B cell (primary cell): ENCODE measurements at places on chromosomes 13 and 19.

DNA sequence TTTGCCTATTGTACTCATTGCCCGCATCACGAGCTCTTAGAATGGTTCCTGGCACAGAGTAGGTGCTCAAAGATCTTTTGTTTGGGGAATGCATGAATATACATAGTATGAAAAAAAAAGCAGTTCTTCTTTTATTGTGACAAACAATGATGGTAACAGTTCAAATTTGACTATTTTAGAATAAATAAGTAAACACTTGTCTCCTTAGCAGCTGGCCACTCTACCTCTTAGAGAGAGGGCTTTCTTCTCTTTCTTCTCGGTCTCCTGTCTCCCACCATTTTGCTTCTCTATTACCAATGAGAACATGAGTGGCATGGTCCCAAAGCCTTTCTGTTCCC is 639 bp upstream of the SLAIN1 start:
- peak overlapping the region; percentile 84 for H3K27ac ChIP-seq
- H3K27me3 ChIP-seq: no peaks in the 10 kb centered on the region
- H3K4me1 ChIP-seq: peaks cover 16% of the 10 kb centered on the region
- H3K36me3 ChIP-seq: no peaks in the 10 kb centered on the region

DNA sequence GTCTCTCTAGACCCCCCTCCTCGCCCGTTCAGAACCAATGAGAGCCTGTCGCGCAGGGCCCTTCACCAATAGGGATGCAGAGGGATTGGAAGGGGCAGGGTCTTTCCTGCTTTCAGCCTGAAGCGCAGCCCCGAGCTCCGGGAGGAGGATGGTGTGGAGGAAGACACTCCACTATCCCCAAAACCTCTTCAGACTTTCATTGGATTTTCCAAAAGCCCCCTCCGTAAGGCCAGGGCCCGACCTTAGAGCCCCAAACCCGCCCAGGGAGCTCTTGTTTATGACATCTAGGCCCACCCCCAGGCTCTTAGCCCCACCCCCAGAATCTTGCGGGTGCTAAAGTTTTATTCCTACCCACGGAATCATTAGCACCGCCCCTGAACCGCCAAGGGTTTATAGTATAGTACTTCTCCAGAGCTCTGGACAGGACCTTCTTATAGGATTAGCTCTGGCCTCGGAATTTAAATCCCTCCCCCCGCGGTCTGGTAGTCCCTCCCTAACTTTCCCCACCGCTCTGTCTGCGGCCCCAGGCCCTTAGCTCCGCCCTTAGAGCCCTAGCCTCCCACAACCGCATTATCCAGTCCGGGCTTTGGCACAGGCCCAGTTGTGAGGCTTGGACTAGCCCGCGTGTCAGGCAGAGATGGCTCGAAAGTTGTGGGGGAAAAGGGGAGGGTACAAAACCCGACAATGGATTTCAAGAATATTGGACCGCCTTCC is 6.6 kb upstream of the EML2 start:
- peak overlapping the region; percentile 47 for H3K4me3 ChIP-seq
- peaks cover 10% of the 10 kb centered on the region for H3K27me3 ChIP-seq
- peaks cover 33% of the 10 kb centered on the region for H3K4me1 ChIP-seq
- no peak overlapping the region for H3K27ac ChIP-seq

DNA sequence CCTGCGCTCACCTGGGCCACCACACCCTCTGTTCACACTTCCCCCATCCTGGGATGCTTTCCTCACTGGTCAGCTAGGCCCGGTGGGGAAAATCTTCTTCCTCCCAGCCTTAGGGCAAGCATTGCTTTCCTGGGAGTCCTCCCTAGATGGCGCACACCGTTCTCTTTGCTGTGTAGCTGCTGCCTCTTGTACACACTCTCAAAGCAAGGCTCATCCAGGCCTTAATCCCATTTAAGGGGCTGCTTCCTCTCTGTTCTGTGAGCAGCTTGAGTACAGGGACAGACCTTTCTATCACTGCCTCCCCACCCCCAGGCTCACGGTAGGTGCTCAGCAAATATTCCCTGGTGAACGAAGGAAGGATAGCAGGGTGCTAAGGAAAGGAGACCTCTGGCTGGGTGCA is 11.1 kb downstream of the SLC7A10 start:
- DNase-seq: no peak
- H3K36me3 ChIP-seq: no peaks in the 10 kb centered on the region
- H3K27me3 ChIP-seq: no peaks in the 10 kb centered on the region
- H3K4me3 ChIP-seq: no peak overlapping the region

DNA sequence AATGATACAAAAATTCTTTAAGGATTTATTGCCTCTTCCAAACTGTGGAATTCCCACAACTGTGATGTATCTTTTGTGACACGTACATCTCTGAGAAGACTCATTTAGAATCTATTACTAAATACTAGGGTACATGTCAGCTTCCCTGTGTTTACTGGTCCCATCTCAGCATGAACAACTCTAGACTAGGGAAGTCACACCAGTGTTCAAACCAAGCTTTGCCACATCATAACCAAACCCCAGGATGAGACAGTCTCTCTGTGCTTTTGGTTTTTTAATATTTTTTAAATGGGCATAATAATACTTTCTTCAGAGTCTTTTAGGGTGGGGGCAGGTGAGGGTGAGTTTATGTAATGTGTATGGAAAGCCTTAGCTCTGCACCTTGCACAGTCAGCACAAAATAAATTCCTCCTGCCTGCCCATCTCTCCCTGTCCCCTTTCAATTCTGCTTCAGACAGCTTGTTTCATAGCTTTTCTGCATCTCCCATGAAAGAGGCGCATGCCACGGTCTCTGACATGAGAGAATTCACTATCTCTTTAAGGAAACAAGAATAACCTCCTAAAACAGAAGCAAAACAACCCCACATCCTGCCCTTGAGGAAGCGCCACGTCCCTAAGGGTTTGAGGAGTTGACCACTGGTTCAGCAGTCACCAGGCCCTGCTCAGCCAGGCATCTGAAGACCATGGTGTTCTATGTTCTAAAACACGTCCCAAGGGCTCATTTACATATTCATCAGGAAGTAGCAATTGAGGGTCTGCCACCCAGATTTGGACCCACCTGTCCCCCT is 174.5 kb downstream of the USP12 start:
- no peaks in the 10 kb centered on the region for H3K36me3 ChIP-seq
- H3K27ac ChIP-seq: no peak overlapping the region
- H3K4me3 ChIP-seq: peak overlapping the region; percentile 28
- peaks cover 45% of the 10 kb centered on the region for H3K4me1 ChIP-seq
- no peaks in the 10 kb centered on the region for H3K27me3 ChIP-seq

DNA sequence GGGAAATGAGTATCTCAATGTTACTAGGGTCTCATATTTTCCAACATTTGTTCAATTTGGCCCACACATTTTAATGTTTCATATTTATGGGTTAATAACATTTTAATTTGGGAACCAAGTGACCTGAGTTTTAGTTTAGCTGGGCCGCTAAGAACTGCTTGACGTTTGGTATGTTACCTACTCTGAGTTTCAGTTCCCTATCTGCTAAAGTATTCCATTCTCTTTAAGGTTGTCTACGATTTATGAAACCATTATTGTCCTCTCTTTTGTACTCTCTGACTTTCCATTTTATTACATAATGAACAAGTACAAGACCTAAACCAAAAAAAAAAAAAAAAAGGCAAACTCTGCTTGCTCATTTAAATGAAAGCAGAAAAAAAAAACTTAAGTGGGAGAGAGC is 89.9 kb downstream of the FGF14 start:
- no peak for DNase-seq
- no peak overlapping the region for H3K27ac ChIP-seq
- H3K4me3 ChIP-seq: no peak overlapping the region
- H3K36me3 ChIP-seq: no peaks in the 10 kb centered on the region
- H3K27me3 ChIP-seq: no peaks in the 10 kb centered on the region

DNA sequence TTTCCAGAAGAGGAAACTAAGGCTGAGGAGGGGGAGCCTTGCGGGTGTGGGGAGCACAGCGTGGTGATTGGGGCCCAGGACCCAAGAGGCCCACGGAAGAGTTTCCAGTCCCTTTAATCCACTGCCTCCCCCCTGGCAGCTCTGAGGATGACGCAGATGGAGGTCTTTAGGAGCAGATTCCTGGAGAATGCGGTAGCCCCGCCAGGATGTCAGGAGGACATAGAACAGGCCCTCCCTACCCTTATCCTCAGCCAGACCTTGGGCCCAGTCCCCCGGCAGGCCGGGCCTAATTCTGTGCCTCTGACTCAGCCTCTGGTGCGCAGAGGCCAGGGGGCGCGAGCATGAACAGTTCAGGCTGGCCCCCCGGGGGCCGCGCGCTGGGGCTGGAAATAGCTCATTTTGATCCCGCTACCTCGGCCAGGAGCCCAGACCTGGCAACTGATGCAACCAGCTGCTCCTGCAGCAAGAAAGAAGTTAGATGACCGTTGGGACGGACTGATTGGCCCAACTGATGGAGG is 461 bp upstream of the HSPB6 start:
- peak overlapping the region; percentile 97 for H3K4me3 ChIP-seq
- H3K27me3 ChIP-seq: peaks cover 26% of the 10 kb centered on the region
- no peak overlapping the region for H3K27ac ChIP-seq
- peaks cover 33% of the 10 kb centered on the region for H3K36me3 ChIP-seq
